ENCODE measurements at places on chromosomes 6 and 20. TPM values are rescaled to one million over a fixed set of nuclear protein-coding genes. Genes with fewer than 3 reads are reported as not detected.

PAK5 gene
- not detected for total RNA-seq

SALL4 gene
- total RNA-seq, result 0.28 TPM

RBM24 gene
- total RNA-seq, result 3.5 TPM

C6orf58 gene
- total RNA-seq, result under 0.01 TPM

ADGRF4 gene
- total RNA-seq, result 0.74 TPM

COL20A1 gene
- total RNA-seq, result not detected

COL11A2 gene
- 0.14 TPM for total RNA-seq

DEF6 gene
- 1.3 TPM for total RNA-seq

DEFB126 gene
- total RNA-seq, result not detected

CLDN20 gene
- total RNA-seq, result not detected

LPA gene
- not detected for total RNA-seq

TMEM14A gene
- 18.5 TPM for total RNA-seq

SLC17A2 gene
- not detected for total RNA-seq

GPLD1 gene
- 0.14 TPM for total RNA-seq

SLC32A1 gene
- total RNA-seq, result not detected

ZKSCAN3 gene
- 5.0 TPM for total RNA-seq

HLA-DRB5 gene
- not detected for total RNA-seq

TBPL1 gene
- 18.7 TPM for total RNA-seq

HUS1B gene
- total RNA-seq, result 0.83 TPM

ADAM33 gene
- total RNA-seq, result 44.4 TPM

SLC17A3 gene
- not detected for total RNA-seq

MAVS gene
- total RNA-seq, result 16.9 TPM

PNLDC1 gene
- total RNA-seq, result not detected

PI16 gene
- 0.43 TPM for total RNA-seq

IPCEF1 gene
- 0.43 TPM for total RNA-seq

LRRN4 gene
- total RNA-seq, result not detected

MCCD1 gene
- not detected for total RNA-seq

DSP gene
- 0.83 TPM for total RNA-seq

BACH2 gene
- 0.09 TPM for total RNA-seq

SMLR1 gene
- not detected for total RNA-seq

CST4 gene
- 0.43 TPM for total RNA-seq

SEMG1 gene
- total RNA-seq, result not detected

TRIM15 gene
- total RNA-seq, result not detected

SIRPB1 gene
- total RNA-seq, result 0.71 TPM

EEF1A2 gene
- 3.0 TPM for total RNA-seq

UBR2 gene
- 29.2 TPM for total RNA-seq

HMGCLL1 gene
- total RNA-seq, result 0.18 TPM

RCAN2 gene
- total RNA-seq, result 3.7 TPM

DDO gene
- total RNA-seq, result 1.3 TPM

PPIL6 gene
- total RNA-seq, result 6.9 TPM

OPRM1 gene
- not detected for total RNA-seq

RAET1G gene
- total RNA-seq, result 4.1 TPM

AVP gene
- not detected for total RNA-seq

TCF21 gene
- 27.4 TPM for total RNA-seq

C20orf141 gene
- 0.37 TPM for total RNA-seq

FAM83C gene
- total RNA-seq, result not detected

PGC gene
- not detected for total RNA-seq

SLC13A3 gene
- 2.7 TPM for total RNA-seq

ELOVL4 gene
- total RNA-seq, result 5.6 TPM

ESR1 gene
- total RNA-seq, result 0.92 TPM

GRM4 gene
- total RNA-seq, result under 0.01 TPM

C6orf47 gene
- total RNA-seq, result 23.8 TPM

FAM209B gene
- not detected for total RNA-seq

DHX35 gene
- 10.0 TPM for total RNA-seq

OSBPL2 gene
- 38.8 TPM for total RNA-seq

GSTA2 gene
- total RNA-seq, result not detected

CENPB gene
- 70.1 TPM for total RNA-seq
